ENCODE measurements at places on chromosomes 5 and 9.

GRCh38 chr9:15423231-15423985, 732 bp downstream of the SNAPC3 start:
- no peak for DNase-seq

DNA sequence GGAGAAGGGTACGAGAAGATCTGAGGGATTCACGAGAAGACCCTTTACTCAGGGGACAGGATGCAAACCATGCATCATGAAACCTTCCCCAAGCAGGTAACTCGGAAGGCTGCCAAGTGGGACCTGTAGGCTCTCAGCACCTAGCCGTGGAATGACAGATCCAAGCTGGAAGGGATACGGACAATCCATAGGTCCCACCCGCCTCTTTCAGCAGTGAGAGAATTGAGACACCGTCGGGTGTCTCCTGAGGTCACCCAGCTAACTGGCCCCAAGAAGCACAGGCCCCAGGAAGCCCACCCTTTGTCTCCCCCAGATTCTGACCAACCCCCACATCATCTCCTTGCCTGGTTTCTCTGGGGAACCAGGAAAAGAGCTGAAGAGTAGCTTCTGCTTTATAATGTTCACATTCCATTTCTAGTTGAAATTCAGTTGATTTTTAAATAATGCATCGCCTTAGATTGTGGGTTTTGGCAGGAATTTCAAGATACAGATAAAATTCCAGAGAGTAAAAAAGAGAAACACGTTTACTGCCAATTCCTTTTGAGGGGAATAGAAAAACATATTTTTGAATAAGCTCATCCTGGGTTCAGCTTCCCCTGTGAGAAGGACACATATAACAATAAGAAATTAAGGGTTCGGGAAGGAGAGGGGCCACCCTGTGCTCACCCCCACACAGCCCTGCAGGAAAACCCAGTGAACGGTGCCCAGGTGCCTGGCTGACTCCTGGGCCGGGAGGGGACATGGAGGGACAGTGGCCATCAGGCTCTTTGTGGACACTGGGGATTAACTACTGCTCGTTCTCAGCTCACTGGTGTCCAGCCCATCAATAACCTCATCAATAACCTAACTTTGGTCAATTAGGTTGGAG, 51.1 kb downstream of the NSUN2 start:
- no peak for DNase-seq

GRCh38 chr5:162393534-162393933, 326.0 kb downstream of the GABRG2 start:
- no peak for DNase-seq

DNA sequence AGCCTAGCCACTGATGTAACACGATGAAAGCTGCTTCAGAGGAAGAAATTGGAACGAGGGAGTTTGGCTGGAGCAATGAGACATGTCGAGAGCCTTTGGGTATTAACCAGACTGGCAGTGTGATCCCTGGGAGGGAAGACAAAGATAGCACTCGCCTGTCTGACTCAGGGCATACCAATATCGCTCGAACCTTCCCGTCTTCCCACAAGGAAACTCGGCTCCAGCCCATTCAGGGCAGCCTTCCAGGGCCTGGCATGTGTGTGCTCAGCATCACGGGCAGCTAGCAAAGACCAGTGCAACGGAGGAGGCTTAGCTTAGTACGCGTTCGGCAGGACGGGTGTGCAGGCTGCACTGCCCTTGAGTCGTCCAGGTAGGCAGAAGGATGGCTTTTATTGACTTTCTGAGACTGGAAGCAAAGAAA, 356.9 kb upstream of the WWC1 start:
- DNase-seq = no peak

- DNase-seq = no peak
These were observed 11.4 kb downstream of the YTHDC2 start for GRCh38 chr5:113524927-113525326.

- DNase-seq = no peak
These were observed 271.3 kb downstream of the ARHGAP26 start for GRCh38 chr5:143041461-143041860.

- no peak for DNase-seq
These were observed 80.2 kb downstream of the PLAC8L1 start for GRCh38 chr5:146025114-146025680.

- no peak for DNase-seq
These were observed 210.9 kb downstream of the AOPEP start for GRCh38 chr9:94937214-94937903.

GRCh38 chr9:89739916-89740315, 135.1 kb downstream of the GADD45G start:
- DNase-seq = no peak

DNA sequence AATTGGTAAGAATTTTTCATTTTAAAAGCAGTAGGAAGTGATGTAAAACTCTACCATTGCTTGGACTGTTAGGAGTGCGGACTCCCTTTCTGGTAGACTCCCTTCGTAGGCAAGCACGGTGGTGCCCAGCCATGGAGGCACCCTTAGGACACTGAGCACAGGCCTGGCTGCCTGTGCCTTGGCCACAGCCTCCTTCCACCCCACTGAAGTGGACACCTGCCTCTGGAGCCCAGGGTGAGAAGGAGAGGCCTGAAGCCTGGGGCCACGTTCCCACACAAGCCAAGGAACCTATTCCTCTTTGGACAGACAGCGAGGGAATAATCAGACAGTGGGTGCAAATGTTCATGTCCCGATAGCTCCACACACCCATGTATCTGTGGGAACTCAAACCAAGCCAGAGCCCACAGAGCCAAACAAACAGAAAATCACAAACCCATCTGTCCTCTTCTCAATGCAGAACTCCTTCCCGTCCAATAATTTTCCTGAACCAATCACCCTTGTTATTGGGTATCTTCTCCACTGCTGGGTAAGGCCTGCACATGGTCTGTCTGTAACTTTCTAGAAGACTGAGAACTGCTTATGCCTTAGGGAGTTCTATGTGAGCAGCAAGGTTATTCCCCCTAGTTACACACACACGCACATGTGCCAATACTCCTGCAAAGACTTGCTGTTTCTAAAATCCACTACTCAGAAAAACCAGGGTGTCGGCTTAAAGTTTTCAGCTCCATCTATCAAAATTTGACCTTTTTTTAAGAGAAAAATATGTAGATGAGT, 45.2 kb downstream of the UBE2QL1 start:
- no peak for DNase-seq

DNA sequence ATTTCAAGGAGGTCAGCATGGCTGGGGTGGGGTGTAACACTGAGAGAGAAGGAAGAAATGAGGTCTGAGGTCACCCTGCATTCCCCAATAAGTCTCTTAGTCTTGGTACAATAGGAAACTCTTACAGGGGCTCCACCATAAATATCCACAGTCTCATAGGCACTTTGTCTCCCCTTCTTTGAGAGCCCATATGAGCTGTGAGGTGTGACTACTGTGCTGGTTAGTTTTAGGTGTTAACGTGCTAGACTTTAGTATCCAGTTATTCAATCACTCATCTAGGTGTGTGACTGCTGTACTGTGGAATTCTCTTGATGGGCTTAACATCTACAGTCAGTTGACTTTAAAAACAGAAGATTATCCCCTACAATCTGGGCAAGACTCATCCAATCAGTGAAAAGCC, 378.1 kb upstream of the RFX3 start:
- DNase-seq = no peak

- DNase-seq = no peak
These were observed 2.4 kb upstream of the OMD start for GRCh38 chr9:92426501-92427145.

DNA sequence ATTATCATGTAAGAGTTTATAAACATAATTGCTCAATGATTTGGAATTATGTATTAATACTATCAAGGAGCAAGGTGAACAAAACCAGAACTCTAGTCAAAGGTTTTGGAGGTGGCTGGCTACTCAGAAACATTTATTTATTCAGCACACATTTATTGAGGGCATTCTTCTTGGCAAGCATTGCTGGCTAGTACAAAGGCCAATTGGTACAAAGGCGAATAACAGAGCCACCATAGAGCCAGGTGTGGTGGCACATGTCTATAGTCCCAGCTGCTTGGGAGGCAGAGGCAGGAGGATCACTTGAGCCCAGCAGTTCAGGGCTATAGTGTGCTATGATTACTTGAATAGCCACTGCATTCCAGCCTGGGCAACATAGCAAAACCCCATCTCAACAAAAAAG, 242.1 kb downstream of the CWC27 start:
- no peak for DNase-seq
